GM12878 (cell line): ENCODE measurements at places on chromosomes 4 and X. TPM values are rescaled to one million over a fixed set of nuclear protein-coding genes. Genes with fewer than 3 reads are reported as not detected.

DNA sequence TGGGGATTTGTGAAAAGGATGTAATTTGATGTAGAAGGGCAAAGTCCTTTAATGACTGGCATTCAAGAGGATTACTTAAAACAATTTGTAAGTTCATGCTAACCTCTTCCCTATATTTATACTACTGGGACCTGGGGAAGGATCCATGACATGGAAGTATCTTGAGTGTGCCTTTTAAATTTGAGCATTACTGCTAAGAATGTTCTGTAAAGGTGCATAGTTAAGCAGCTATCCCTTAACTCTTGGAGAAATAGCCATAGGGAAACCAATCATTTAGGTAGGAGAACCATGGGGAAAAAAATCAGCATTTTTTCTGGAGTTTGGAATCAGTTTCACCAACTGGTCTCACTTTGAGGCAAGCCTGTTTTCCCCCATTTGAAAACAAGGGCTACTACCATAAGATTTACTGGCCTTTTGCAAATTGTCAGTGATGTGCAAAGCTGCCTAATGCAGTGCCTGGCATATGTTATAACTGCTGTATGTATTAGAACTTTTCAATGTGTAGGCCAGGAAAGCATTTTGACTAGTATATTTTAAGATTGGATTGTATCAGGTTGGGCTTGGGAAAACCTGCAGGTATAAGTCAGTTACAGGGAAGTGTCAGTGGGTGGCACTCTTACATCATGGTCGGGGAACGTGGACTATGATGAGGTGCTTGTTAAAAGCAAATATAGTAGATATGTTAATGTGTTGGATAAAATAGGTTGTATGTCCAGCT is 72.1 kb downstream of the PRSS12 start:
- peaks cover 13% of the 10 kb centered on the region; the same call in 1 of the 2 replicates for H3K4me1 ChIP-seq
- H3K27me3 ChIP-seq: no peaks in the 10 kb centered on the region
- H3K36me3 ChIP-seq: peaks cover 5% of the 10 kb centered on the region
- peak; percentile 38 for DNase-seq

DNA sequence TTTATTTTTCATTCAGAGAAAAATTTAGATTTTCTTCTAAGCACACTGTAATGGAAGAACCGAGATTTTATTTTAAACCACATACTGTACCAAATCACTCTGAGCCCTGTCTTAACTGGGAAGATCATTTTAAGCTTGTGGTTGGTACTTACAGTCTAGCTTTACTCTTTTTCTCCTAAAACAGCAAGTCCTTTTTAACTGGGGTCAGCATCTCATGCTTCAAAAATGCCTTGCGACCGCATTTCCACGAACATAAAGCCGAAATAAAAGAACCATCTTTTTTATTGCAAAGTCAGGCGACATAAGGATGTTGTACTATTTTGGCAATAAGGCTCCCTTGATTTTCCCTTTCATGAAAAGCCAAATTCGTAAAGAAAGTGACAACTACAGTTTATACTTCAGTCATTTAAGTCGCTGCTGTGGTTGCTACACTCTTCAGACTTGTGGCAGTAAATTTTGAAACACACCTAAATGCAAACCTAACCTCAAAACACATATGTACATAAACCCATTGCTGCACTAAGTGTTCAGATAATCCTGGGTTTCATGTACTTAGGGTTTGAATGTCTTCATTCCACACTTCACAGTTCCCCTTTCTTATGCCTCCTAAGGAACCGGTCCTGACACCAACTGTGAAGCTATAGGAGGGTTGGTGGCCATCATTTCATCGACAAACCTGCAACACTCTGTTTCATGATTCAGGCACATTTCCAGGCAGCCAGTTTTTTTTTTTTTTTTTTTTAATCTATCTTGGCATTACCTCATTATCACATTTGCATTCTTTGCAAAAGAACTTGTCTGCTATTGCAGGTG is 3.0 kb downstream of the STOX2 start:
- H3K36me3 ChIP-seq: no peaks in the 10 kb centered on the region
- H3K27me3 ChIP-seq: peaks cover 12% of the 10 kb centered on the region
- DNase-seq: no peak
- no peak overlapping the region for H3K27ac ChIP-seq

IGFBP7 gene
- total RNA-seq: 0.64 and 0.69 TPM in 2 replicates

DNA sequence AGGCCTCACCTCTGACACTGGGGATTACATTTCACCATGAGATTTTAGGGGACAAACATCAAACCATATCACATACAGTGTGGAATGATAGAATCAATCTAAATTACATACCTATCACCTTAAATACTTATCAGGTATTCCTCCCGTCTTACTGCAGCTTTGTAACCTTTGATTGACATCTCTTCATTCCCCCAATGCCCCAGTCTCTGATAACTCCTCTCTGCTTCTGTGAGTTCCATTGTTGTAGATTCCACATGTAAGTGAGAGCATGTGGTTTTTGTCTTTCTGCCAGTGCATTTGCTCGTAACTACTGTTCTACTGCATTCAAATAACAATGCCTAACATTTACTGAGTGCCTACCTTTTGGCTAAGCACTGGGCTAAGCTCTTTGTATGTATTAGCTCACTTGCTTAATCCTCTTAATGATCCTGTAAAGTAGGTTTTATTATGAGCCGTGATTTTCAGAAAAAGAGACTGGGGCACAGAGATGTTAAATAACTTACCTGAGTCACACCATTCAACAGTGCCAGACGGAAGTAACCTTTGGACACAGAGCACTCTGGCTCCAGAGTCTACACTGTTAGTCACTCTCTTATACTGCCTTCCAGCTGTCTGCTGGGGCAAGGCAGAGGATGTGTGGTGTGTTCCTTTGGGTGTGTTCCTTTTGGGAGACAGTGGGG is 63.7 kb upstream of the ESX1 start:
- no peak overlapping the region for H3K4me3 ChIP-seq
- no peaks in the 10 kb centered on the region for H3K27me3 ChIP-seq
- DNase-seq: no peak
- no peak overlapping the region for H3K27ac ChIP-seq

- H3K27me3 ChIP-seq: no peaks in the 10 kb centered on the region
- no peak for DNase-seq
- H3K4me1 ChIP-seq: no peaks in the 10 kb centered on the region
- H3K36me3 ChIP-seq: no peaks in the 10 kb centered on the region
- no peak overlapping the region for H3K4me3 ChIP-seq
These were observed 121.2 kb upstream of the MID1 start for GRCh38 chrX:10741550-10741949.

DNA sequence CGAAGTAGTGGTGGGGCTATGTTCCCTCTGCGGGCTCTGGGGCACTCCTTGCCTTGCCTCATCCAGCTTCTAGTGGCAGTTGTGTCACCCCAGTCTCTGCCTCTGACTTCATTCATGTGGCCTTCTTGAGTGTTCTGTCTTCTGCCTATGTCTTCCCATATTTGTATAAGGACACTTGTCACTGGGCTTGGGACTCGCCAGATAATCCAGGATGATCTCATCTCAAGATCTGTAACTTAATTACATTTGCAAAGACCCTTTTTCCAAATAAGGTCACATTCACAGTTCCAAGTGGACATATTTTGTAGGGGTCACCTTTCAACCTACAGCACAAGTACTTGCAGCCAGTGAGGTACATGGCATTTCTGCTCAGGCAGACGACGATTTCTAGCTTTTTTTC is 30.3 kb upstream of the CLDN24 start:
- H3K27me3 ChIP-seq: no peaks in the 10 kb centered on the region; the same call in 1 of the 2 replicates
- H3K4me1 ChIP-seq: no peaks in the 10 kb centered on the region

SLC25A43 gene
- total RNA-seq: 7.9 and 8.2 TPM in 2 replicates

DNA sequence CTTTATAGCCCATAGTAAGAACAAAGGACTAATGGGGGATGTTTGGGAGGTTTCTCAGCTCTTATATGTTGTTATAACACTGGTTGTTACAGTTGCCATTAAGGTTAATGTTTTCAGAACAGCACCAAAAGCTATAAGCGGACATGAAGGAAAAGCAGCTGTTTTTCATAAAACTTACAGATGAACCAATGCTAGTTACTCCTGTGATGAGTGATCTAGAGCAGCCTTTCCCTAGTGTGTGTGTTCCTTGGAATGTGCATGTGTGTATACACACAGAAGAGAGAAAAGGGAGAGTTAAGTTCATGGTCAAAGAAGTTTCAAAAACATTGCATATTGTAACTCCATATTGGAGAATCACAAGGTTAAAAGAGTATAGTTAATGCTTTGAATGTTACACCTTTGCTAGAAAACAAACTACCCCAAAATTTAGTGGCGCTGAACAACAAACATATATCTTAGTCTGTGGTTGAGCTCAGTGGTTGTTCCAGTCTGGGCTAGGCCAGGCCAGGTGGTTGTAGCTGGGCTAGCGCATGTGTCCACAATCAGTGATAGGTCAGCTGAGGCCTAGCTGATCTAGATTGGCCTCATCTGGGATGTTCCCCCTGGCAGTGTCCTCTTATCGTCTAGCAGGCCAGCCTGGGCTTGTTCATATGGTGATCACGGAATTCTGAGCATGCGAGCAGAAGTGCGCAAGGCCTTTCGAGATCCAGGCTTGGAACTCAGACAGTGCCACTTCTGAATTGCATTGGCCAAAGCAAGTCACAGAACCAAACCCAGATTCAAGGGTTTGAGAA is 151.0 kb downstream of the NHS start:
- no peak overlapping the region for H3K27ac ChIP-seq
- no peaks in the 10 kb centered on the region for H3K36me3 ChIP-seq
- no peaks in the 10 kb centered on the region for H3K4me1 ChIP-seq
- no peak overlapping the region for H3K4me3 ChIP-seq
- H3K27me3 ChIP-seq: no peaks in the 10 kb centered on the region

DNA sequence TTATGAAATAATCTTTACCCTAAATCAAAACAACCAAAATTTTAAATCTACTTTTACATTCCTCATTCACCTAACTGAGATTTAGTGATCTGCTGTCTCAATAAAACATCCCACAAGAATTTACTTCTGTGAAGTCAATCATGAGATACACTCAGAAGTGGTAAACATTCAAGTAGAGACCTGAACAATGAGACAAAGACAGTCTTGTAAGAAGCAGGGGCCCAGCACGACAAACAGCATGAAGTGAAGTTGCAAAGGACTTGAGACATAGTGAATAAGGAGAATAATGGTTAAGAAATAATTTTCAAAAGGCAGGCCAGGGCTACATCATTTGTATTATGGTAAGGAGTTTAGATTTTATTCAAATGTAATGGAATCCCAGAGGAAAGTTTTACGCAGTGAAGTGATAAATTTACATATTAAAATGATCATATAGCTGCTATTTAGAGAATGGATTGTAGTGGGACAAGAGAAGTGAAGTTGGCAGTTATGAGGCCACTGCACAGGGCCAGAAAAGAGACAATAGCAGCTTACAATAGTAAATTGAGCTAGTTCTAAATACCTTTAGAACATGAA is 101.9 kb downstream of the MAB21L2 start:
- no peak overlapping the region for H3K27ac ChIP-seq
- H3K4me3 ChIP-seq: no peak overlapping the region
- DNase-seq: no peak
- no peaks in the 10 kb centered on the region for H3K4me1 ChIP-seq

- no peak overlapping the region for H3K4me3 ChIP-seq
- H3K27ac ChIP-seq: no peak overlapping the region
- no peak for DNase-seq
These were observed 54.2 kb downstream of the TMA16 start for GRCh38 chr4:163548481-163549243.

CENPE gene
- total RNA-seq: 35.6 and 42.6 TPM in 2 replicates

GRCh38 chrX:10190367-10190766 is 33.6 kb downstream of the CLCN4 start:
- H3K4me3 ChIP-seq: no peak overlapping the region
- no peaks in the 10 kb centered on the region for H3K36me3 ChIP-seq
- peaks cover 1% of the 10 kb centered on the region; the same call in 1 of the 2 replicates for H3K27me3 ChIP-seq
- H3K4me1 ChIP-seq: no peaks in the 10 kb centered on the region
- no peak overlapping the region for H3K27ac ChIP-seq
- DNase-seq: no peak

STARD8 gene
- 0.10 and 0.13 TPM in 2 replicates for total RNA-seq

DNA sequence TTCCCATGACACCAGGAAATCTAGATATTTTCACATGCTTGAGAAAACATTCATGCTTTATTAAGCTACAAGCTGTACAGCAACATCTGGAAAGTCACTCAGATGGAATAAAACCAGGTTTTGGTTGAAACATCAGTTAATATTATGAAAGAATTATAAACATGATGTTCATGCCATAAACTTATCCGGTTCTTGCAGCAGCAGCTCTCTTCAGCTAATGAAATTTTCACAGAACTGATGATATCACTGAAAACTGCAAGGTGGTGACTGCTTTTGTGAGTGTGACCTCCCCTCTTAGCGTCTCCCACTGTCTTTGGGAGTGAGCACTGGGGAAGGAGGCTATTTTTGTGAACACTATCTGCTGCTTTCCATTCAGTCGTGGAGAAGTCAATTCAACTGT is 56.9 kb downstream of the ARHGAP10 start:
- DNase-seq: no peak
- no peaks in the 10 kb centered on the region for H3K27me3 ChIP-seq
- H3K4me3 ChIP-seq: no peak overlapping the region

GRCh38 chr4:155952501-155952901 is 1.2 kb downstream of the CTSO start:
- H3K27ac ChIP-seq: no peak overlapping the region
- no peaks in the 10 kb centered on the region for H3K36me3 ChIP-seq
- no peak overlapping the region for H3K4me3 ChIP-seq
- no peak for DNase-seq

GRCh38 chrX:101220662-101221260 is 1.2 kb downstream of the DRP2 start:
- H3K27ac ChIP-seq: no peak overlapping the region
- H3K27me3 ChIP-seq: no peaks in the 10 kb centered on the region
- H3K4me1 ChIP-seq: no peaks in the 10 kb centered on the region

KIT gene
- total RNA-seq: not detected in 2 replicates

DNA sequence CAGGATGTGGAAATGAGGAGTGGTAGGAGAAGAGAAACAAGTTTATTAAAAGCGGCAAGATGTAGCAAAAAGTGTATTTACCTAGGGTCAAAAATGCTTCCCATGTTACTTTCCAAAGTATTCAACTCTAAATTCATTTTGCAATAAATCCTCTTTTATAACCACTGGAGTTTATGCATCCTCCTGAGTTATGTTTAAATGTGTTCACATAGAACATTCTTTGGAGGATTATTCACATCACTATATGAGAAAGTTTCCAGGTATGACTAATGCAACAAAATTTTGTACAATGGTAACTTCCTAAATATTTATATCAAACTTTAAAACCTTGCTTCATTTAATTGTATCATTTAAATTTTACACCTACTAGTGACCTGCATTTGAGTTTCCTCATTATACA is 870.6 kb upstream of the SLIT2 start:
- H3K27me3 ChIP-seq: no peaks in the 10 kb centered on the region
- H3K36me3 ChIP-seq: no peaks in the 10 kb centered on the region
- H3K4me3 ChIP-seq: no peak overlapping the region
- H3K27ac ChIP-seq: no peak overlapping the region

CENPVL2 gene
- total RNA-seq: not detected in 2 replicates

DNA sequence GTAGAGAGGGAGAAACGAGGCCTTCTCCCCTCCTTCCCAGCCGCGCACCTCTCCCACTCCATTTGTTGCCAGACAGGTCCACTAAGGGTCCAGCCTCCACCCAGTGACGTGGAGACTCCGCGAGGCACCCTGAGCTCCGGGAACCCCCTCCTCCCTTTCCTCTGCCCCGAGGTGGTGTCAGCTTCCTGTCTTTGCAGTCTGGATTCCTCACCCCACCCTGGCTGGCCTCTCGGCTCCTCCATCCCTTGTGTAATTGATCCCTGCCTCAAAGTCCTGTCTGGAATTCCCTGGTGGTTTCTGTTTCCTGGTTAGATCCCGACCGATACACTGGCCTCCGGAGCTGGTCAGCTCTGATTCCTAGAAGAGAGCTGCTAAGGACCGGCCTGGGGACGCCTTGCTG is 105.9 kb upstream of the SCOC start:
- no peaks in the 10 kb centered on the region; the same call in 1 of the 2 replicates for H3K27me3 ChIP-seq
- no peak overlapping the region for H3K4me3 ChIP-seq
- H3K4me1 ChIP-seq: no peaks in the 10 kb centered on the region
- H3K36me3 ChIP-seq: no peaks in the 10 kb centered on the region
- H3K27ac ChIP-seq: no peak overlapping the region
- DNase-seq: no peak

USP17L13 gene
- total RNA-seq: not detected in 2 replicates
